ENCODE measurements at places on chromosomes 12 and 14.
A peak's percentile ranks its signal among the peaks of the same experiment; 100 is the strongest.

DNA sequence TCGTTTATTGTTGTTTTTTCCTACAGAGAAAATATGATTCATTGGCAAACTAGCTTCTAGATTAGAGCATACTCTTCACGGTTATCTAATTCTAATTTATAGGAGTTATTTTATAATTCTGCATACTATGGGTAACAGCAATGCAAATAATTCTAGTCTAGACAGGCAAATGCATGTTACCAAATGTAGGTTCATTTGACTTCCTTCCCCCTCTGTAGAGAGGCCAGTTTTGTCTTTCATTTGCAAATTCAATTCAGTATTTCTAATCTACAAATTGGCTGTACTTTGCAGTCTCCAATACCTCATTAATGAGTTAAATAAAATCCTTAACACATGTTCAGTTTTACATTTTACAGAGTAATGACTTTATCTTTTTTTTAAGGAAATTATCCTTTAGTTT is 4.2 kb downstream of the LGMN start:
- DNase-seq, result no peak

DNA sequence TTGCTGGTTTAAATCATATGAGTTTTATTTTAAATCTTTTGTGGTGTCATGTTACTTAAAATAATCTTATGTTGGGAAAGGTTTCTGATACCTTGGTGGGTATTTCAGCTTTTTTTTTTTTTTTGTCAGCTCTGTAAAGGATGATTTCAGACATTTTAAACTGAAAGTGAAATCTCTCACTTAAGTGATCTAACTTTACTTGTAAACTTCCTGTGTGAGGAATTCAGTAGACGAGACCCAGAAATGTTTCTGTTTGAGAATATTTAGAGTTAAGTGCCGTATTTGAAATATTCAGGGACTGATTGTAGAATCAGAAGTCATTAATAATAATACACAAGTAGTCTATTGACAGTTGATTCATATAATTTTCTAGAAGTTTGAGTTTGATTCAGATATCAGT is 37.8 kb downstream of the PROX2 start:
- peak; percentile 25 for DNase-seq

DNA sequence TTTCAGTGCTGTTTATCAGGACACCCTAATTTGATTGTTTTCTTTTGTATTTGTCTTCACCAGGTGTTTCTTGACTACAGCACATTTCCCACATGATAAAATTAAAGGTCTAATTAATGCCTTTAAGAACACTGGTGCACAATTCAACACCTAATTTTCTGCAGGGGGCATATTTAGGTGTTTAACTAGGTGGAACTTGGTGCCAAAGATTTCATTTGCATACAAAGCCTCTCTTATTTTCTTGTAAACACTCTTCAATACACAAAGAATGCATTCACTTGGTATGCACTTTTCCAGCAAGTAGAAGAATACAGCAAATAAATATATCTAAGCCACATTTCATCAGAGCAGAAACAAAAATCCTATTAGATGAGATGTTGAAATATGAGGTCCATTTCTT is 646.2 kb upstream of the FOXG1 start:
- no peak for DNase-seq

GRCh38 chr12:48356041-48356768 is 5.5 kb upstream of the ZNF641 start:
- DNase-seq, result peak; percentile 7

- peak; percentile 68 for DNase-seq
Observed at GRCh38 chr12:104314242-104314614, 10.7 kb downstream of the EID3 start.

- DNase-seq, result no peak
Observed at GRCh38 chr14:102280376-102280962, 24.5 kb downstream of the MOK start.

DNA sequence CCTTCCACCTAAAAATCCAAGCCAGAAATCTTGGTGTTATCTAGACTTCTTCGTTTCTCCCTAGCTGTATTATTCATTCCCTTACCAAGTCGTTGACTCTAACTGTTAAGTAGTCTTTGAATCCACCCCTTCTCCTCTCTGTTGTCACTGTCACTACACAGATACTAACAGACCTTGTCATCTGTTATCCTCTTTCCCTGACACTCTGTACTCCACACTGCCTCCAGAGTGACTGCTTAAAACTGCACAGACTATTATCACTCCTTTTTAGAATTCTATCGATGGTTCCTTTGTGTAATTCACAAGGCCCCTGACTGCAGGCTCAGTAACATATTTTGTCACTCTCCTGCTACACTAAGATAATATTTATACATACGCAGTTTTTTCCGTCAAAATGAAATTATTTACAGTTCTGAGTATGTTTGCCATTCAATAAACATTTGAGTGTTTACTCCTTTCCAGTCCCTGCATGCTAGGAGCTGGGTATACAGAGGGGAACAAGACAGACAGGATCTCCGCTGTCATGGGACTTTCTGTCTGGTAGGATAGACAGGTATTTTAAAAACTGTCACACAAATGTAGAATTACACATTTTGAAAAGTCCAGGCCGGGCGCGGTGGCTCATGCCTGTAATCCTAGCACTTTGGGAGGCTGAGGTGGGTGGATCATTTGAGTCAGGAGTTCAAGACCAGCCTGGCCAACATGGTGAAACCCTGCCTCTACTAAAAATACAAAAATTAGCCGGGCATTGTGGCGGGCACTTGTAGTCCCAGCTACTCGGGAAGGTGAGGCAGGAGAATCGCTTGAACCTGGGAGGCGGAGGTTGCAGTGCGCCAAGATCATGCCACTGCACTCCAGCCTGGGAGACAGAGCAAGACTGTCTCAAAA is 3.8 kb downstream of the MARS1 start:
- no peak for DNase-seq

DNA sequence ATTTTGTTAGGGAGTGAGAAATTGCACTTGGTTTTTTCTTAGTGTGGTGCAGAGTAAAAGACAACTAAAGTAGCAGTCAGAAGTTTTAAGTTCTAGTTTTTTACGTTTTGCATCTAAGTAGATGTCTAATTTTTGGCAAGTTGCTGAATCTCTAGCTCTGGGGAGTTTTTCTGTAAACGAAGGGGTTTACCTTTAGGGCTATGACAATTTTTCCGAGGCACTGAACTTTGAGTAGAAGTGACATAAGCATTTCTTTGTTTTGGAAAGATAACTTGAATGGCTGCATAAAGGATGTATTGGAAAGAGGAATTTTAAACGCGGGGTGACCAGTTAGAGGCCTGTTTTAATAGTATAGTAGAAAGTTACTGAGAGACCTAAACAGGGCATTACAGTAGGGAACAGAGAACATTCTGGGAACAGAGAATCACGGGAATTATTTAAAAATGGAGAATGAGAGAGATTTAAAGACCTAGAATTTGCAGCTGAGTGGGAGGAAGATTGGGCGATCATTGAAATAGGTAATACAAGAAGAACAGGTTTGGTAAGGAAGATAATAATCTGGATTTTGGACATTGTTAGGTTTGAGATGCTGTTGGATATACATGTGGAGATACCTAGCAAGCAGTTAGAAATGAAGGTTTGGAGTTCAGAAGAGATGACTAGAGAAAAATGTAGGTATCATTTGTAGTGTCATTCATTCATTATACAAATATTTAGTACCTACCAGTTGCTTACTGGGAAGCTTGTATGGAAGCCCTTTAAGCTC is 1.2 kb downstream of the ZNF410 start:
- DNase-seq, result no peak
